ENCODE measurements at places on chromosomes 4 and X. TPM values are rescaled to one million over a fixed set of nuclear protein-coding genes. Genes with fewer than 3 reads are reported as not detected.

SERTM2 gene
- 0.92 TPM for total RNA-seq

FBXW7 gene
- 44.7 TPM for total RNA-seq

- DNase-seq, result no peak
Observed at GRCh38 chr4:152981842-152982241, 45.7 kb downstream of the FHDC1 start.

DNA sequence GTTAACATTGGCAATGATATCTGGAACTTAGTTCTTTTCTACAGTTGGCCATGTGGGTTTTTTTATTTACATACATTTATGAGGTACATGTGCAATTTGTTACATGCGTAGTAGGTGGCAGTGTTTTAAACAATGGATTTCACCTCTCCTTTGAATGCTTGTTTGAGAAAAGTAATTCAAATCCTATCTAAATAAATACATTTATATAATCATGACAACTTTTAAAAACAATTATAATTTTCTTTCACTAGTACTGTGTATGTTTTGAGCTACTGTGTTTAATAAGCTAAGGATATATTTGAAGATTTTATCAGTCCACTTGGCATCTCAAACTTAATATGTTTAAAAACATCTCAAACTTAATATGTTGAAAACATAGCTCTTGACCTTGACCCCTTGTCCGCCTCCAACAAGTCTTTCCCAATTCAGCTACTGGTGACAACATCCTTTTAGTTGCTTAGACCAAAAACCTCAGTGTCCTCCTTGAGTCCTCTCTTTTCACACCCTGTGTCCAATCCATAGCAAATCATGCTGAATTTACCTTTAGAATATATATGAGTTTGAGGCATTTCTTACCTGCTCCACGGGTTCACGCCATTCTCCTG, 14.5 kb downstream of the GUCY1B1 start:
- DNase-seq, result no peak

DNA sequence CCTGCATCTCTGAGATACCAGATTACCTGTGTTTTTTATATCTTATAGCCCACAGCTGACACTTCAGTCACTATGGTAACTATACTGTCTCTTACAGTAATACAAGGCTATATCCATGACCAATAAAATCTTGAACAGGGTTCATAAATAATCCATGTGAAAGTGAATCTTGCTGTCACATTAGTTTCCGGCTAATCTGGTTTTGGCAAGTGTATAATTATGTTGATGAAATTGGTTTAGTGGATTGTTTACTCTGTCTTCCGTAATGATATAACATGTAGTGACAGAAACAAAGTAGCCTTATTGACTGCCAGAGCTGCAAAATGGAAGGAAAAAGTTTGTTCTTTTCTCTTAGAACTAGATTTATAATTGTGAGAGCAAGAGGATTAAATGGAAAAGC, 686.6 kb upstream of the PABPC4L start:
- DNase-seq, result no peak

DNA sequence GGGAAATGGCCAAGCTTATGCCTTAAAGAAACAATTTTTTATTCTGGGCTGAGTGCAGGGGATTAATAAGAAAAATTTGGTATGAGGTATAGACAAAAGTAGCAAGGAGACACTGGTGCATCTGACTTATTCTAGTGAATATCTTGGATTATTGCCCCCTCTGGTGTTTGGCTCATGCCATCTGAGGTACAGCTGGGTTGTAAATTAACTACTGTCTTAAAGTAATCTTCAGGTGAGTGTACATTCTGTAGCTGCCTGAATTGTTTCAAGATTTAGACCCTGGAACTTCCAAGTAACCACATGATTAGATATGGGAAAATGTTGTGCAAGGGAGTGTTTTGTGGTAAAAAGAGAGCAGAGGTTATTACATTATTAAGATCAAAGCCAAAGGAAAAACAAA, 988.7 kb downstream of the FAM133A start:
- DNase-seq, result no peak

GRCh38 chrX:151985955-151986354, 11.5 kb upstream of the GABRE start:
- DNase-seq, result no peak

PPP1R3F gene
- total RNA-seq, result 6.0 TPM

PABPC1L2B gene
- total RNA-seq, result 9.4 TPM

- no peak for DNase-seq
Observed at GRCh38 chr4:69362351-69362750, 82.1 kb downstream of the UGT2B28 start.

DNA sequence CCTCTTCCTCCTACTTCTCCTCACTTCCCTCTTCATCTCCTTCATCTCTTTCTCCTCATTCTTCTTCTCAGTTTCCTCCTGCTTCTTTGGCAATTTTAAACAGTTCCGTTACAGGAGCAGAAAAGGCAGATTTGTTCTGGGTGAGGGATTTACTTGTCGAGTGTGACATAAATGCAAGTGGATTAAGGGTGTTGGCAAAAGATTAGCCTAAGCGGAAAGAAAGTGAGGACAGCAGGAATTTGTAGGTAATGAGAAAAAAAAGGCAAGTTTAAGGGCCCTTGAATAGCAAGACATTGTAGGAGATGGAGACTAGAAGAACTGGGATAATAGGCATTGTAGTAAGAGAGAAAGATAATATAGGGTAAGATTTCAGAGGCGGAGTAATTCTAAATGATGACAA, 841.6 kb downstream of the RAPGEF2 start:
- no peak for DNase-seq

DNA sequence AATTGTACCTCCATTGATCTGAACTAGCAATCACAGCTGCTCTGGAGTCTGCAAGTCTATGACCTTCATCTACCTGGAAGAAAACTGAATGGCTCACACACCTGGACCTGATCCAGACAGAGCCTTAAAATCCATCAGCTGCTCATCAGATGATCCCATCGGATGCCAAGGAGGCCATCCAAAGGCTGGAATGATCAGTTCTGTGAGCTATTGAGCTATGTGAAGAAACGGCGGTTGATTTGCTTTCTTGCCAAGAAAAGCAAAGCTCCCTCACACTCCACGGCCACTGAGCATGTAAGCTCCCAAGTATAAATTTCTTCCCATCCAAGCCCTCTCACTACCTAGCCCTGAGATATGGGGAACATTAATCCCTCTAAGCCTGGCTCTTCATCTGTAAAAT, 63.1 kb downstream of the RELL1 start:
- no peak for DNase-seq

DNA sequence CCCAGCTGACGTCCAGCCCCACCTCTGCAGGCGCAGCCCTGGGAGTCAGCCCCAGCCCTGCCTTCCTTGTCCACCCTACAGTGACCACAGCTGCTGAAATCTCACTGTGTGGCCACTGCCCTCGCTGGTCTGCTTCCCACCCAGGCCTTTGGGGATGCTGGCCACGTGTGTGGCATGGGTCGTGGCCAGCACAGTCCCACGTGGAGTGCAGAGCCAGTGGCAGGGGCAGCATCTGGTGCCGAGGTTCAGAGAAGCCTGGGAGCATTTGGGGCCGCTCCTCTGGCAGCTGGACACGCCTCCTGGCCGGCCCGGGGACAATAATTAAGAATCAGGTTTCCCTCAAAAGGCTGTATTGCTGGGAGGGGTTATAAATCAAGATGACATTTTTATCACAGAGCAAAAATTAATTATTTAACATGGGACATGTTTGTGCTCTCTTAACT, 92.1 kb downstream of the HMX1 start:
- no peak for DNase-seq

EXOC1L gene
- total RNA-seq, result not detected

NLGN4X gene
- total RNA-seq, result 51.3 TPM

GRCh38 chr4:30867427-30867826, 147.3 kb downstream of the PCDH7 start:
- DNase-seq, result no peak
